ENCODE measurements at places on chromosomes 2 and 18. TPM values are rescaled to one million over a fixed set of nuclear protein-coding genes. Genes with fewer than 3 reads are reported as not detected.

The LOXHD1 gene
- total RNA-seq: 0.35 TPM

The LGALSL gene
- total RNA-seq: 1.2 TPM

The MROH2A gene
- total RNA-seq: not detected

The CROCC2 gene
- not detected for total RNA-seq

The NGEF gene
- not detected for total RNA-seq

The PPP4R3B gene
- total RNA-seq: 80.9 TPM

The ADGRF3 gene
- 7.4 TPM for total RNA-seq

The KCNG2 gene
- total RNA-seq: not detected

The ACADL gene
- total RNA-seq: not detected

The TXNDC2 gene
- not detected for total RNA-seq

The DQX1 gene
- 0.52 TPM for total RNA-seq

The SCYGR4 gene
- total RNA-seq: not detected

The MOB4 gene
- total RNA-seq: 17.1 TPM

The L3MBTL4 gene
- total RNA-seq: 0.33 TPM

The RIT2 gene
- not detected for total RNA-seq

All from activated CD4-positive, alpha-beta T cell treated with anti-CD3 and anti-CD28 coated beads, Interleukin-2, amount 10 ng/mL, durations not matched to agents 7 days and 5 days (primary cell).